ENCODE measurements at places on chromosomes 7 and 10.

- no peak for DNase-seq
These were observed 34.5 kb downstream of the NRG3 start for GRCh38 chr10:81909453-81909852.

DNA sequence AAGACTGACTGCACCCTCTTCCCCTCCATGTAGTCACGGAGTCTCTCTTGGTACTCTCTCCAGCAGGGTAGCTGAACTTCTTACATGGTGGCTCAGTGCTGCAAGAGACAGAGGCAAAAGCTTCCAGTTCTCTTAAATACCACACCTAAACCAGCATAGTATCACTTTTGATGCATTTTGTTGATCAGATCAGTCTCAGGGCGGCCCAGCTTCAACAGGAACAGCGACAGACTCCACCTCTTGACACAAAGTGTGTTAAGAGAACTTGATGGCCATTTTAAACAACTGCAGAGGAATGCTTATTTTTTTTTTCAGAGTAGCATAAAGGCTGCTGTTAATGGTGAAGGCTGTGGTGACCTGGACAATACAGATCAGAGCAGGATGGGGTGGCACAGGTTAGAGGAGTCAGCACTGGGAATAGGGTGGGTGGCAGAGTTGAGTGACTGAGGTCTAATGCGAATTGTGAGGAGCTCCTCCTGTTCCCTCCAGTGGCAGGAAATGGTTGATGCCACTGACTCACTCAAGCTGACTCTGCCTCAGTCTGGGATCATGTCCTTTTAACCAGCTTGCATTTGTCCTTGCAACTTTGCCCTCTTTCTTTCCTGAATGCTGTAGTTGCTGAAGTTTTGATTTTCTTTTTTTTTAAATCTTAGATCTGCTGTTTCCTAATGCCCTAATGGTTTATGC is 17.3 kb downstream of the MGAM start:
- no peak for DNase-seq

DNA sequence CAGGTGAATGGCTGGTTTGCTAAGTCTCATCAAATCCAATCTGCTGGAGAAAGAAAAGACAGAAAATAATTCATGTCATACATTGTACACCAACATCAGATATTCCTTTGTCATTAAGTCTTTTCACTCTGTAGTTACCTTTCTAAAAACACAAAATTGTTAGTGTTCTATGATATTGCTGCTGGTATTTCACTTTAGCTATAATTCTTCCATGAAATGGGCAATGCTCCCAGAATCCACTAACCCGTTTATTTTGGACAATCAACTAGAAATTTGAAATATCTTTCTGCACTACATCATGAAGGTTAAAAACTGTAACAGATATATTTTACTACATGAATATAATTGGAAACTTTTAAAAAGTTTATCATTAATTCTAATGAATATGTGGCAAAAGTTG is 181.3 kb downstream of the C7orf25 start:
- DNase-seq = no peak

- no peak for DNase-seq
These were observed 129.4 kb downstream of the AKR1D1 start for GRCh38 chr7:138205614-138206150.

- no peak for DNase-seq
These were observed 516.3 kb upstream of the MKI67 start for GRCh38 chr10:128642502-128642901.

DNA sequence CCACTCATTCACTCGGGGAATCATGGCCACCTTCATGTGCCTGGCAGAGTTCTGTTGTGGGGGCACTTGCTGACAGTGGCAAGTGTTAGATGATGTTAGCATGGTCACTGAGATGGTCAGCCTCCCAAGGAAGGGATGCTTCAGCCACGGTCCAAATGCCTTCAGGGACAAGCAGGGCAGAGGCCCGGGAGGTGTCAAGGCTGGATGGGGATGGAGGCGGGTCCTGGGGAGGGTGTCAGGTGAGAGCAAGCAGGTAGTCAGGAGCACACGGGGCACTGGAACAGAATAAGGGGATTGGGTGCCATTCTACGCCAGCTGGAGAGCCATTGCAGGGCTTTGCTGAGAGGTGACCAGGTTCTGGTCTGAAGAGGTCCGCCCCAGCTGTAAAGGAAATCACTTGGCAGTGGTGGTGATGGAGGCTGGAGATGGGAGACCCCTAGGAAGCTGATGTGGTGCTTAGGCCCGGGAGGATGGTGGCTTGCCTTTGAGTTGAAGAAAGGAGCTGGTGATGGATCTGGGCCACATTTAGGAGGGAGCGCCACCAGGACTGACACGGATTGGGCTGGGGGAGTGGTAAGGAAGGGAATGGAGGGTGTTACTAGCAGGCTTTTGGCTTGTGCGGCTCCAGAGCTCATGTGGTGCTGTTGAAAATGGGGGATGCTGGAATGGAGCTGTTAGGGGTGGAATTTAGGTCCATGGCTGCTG is 24.1 kb downstream of the AGAP3 start:
- DNase-seq = no peak

DNA sequence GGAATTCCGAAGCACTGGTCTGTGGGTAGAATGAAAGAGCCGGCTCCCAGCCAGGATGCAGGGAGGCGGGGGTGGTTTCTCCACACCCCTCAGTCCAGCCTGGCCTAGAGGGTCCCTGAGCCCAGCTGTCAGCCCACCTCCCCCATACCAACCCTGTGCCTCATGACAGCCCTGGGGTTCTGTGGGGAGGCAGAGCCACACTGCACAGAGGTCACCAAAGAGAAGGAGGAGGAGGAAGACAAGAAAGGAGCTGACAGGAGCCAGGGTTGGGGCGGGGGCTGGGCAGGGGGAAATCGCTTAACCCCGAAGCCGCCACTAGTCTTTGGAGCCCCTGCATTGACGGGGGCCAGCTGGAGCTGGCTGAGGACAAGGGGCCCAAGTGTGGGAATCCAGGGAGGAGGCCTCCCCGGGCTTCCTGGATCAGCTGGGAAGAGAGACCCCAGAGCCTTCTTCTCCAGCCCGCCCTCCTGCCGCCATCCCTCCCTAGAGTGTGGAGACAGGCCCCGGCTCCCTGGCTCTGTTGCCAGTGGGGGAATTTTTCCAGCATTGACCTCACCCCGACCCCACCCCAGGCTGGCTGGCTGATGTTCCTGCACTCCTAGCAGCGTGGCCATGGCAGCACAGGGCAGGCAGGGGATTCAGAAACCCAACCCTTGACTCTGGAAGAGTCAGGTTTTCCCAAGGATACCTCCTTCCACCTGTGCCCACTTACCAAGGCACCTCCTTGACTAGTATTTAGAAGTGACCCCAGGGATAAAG is 32.5 kb downstream of the KAZALD1 start:
- no peak for DNase-seq

- no peak for DNase-seq
These were observed 151.6 kb downstream of the EMX2 start for GRCh38 chr10:117694190-117694589.

- no peak for DNase-seq
These were observed 132.2 kb upstream of the YAE1 start for GRCh38 chr7:39434012-39434411.

GRCh38 chr7:118938845-118939244 is 714.3 kb downstream of the ANKRD7 start:
- DNase-seq = no peak

DNA sequence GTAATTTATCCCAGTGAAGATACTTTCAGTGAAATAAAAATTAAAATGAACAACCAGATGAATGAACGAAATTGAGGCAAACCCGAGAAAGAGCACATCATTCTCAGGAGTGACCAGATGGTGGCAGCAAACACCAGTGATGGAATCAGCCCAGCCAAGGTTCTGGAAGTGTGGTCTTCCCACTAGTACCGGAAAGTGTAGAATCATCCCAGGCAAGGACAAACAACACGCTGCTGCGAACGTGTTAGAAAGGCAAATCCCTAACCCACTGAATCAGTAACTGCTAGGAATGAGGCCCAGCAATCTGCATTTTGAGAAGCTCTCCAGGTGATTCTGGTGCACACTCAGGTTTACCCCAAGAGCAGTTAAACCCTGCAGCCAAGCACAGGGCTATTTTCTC is 15.5 kb upstream of the SLC18A3 start:
- peak; percentile 77 for DNase-seq

GRCh38 chr10:92173996-92174395 is 116.9 kb downstream of the CPEB3 start:
- DNase-seq = no peak

- DNase-seq = peak; percentile 38
These were observed 322.6 kb upstream of the SEMA3D start for GRCh38 chr7:85509476-85509875.

- DNase-seq = no peak
These were observed at the start of gene GPR22 for GRCh38 chr7:107469929-107470328. Gene GPR22, plus strand, starts transcription at chr7:107470057. Its CDS starts 4,004 bp downstream, at chr7:107474061.

DNA sequence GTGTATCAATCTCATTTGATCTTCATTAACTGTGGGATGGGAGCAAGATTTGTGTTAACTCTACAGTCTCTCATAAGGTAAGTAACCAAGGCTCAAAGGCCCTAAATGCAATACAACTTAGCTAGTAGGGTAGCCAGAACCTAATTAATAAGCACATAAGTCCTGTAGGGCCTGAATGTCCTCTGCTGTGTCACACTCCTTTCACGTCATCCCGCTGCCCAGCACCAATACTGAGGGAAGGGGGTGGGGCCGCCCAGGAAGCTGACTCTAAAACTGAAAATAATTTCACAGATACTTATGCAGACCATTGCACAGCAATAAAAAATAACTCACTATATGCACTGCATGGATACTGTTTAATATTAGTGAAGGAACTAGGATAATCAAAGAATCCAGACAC is 13.7 kb downstream of the CCDC6 start:
- DNase-seq = no peak

DNA sequence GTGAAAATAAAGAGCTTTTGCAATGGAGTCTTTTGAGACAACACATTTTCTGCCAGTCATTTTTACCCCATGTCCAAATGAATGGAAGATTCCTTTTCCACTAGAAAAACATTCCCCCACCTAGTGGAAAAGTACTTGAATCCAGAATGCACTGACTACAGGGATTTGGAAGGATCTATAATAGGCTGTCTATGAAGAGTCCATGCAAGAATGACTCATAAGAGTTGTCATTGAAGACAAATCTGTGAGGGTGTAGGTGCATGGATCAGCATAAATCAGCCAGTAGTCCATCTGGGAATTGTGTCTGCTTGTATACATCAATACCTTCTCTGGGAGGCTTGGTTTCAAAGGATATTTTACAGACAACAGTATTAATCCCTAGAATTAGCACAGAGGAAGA is 32.5 kb upstream of the TRUB1 start:
- DNase-seq = peak; percentile 55

GRCh38 chr10:30974773-30975415 is 56.8 kb downstream of the ZNF438 start:
- DNase-seq = no peak

GRCh38 chr7:84949067-84949466 is 237.8 kb downstream of the SEMA3D start:
- DNase-seq = peak; percentile 14

DNA sequence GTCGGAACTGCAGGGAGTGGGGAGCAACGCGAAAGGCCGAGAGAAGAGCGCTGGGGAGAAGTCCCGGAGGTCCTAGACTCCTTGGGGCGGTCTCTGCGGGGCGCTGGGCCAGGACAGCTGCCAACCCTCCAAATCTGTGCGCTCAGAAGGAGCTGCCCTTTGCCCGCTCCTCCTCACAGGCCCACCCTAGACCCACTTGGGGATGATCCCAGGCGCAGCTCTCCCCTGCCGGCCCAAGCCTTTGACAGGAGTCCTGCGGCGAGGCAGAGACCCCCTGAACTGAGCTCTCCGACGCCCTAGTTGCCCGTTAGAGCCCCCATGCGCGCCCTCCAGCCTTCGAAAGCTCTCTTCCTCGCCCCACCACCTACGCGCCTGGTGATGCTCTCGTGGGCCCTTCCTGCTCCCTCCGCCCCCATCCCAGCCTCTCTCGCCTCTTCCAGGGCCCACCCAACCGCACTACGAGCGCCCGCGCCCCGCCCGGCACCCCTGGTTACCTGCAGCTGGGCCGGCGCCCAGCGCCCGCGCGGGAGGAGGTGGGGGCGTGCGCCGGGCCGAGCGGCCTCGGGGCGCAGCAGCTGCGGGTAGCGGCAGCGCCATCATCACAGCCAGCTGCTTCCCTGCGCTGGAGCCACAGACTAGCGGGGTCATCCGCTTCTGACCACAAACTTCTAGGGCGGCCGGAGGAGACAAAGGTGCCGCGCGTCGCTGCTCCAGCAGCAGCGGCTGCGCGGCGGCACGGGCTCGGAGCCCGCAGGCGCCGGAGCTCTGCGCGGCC is 353.4 kb downstream of the DNAJB6 start:
- no peak for DNase-seq

GRCh38 chr10:230758-231157 is 95.5 kb downstream of the ZMYND11 start:
- peak; percentile 10 for DNase-seq

- peak; percentile 44 for DNase-seq
These were observed 11.9 kb upstream of the INPP5F start for GRCh38 chr10:119713744-119714483.

DNA sequence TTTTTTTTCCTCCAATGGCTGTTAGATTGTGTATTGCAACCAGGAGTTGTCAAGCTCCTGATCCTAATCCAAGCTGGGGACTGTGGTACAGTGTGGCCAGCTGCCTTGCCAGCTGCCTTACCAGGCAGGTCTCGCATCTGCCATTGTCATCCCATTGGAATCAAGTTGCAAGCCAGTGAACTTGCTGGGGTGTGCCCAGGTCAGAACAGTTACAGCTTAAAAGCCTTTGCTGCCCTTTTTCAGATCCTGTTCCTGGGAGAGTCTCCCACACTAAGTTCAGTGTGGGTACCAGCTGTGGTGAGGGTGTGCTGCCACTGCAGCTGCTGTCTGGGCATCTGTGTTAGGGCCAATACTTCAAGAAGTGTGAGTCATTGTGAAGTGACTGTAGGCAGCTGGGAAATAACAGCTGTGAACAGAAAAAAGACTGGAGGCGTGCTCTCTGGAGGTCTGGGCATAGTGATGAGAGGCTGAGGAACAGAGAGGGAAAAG is 72.8 kb downstream of the CCNY start:
- peak; percentile 82 for DNase-seq

DNA sequence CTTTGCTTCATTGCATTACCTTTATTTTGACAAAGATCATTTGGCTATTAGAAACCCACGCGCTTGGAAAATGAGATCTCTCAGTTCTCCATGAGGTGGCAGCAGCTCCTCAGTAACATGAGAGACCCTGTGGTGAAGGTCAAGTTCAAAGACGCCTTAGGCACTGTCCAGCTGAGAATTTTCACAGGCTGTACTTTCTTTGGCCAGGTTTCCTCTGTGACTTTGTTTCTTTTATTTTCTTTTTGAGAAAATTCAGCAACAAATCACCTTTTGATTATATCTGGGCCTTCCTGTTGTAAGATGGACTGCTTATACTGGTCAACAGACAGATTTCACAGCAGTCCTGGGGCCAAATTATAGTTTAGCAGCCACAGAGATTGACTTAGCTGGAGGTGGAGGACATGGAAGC is 54.5 kb downstream of the RAB18 start:
- DNase-seq = peak; percentile 74

- no peak for DNase-seq
These were observed 28.7 kb upstream of the RSBN1L start for GRCh38 chr7:77667459-77668086.
